ENCODE measurements at places on chromosomes 3 and 15.

- no peak for DNase-seq
Measured at GRCh38 chr15:101250341-101250831, 1.5 kb downstream of the CHSY1 start.

GRCh38 chr15:67093504-67093862 is 28.1 kb downstream of the SMAD3 start:
- DNase-seq = no peak

GRCh38 chr15:75202251-75203016 is 752 bp downstream of the C15orf39 start:
- DNase-seq = no peak

DNA sequence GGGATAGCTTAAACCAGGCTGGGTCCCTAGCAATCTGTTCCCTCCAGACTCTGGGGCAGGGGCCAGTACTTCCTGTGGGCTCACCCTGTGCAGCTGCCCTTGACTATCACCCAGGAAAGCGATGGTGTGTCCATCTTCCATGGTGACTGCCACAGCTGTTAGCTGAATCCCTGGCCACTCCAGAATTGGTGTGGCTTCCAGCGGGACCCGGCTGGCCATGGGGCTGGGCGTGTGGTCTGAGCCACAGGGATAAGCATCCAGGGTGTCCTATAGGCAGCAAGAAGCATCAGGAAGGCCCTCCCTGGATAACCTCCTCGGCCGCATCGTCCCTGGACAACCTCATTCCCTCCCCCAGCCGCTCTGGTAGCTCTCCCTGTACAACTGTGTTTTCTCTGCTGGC is 7.2 kb downstream of the PLXNB1 start:
- no peak for DNase-seq

DNA sequence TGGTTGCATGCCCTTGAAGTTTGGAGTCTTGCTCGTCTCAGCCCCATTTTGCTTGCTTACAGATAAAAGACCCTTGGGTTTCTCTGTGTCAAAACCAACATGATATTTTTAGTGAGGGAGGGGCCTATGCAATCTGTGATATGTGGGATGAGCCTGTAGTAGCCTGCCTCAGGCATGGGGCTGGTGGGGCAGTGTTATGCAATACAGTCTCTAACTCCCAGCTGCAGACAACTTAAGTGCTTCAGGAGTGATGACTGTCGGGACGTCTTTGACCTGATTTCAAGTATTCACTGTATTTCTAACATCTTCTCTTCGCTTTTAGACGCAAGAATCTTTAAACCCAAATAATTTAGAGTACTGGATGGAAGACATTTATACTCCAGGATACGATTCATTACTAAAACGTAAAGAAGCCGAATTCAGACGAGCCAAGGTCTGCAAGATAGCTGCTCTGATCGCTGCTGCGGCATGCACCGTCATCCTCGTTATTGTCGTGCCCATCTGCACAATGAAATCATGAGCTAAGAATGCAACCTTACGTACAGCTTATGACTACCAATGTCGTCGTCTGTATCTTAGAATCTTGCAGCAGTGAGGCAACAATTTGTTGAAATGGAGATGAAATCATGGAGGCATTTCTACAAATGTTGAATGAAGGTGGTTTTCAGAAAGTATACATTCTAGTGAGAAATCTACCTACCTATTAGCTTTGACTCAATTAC is 35.9 kb downstream of the MINAR1 start:
- DNase-seq = no peak

- DNase-seq = no peak
Measured at GRCh38 chr3:168558728-168559411, 463.1 kb upstream of the GOLIM4 start.

GRCh38 chr15:63186065-63186464 is 3.3 kb upstream of the RAB8B start:
- no peak for DNase-seq

- no peak for DNase-seq
Measured at GRCh38 chr3:34808287-34808686, 831.0 kb upstream of the ARPP21 start.

- DNase-seq = peak; percentile 82
Measured at GRCh38 chr3:149969110-149969939, 1.4 kb downstream of the PFN2 start.

GRCh38 chr15:61172325-61172724 is 56.8 kb downstream of the RORA start:
- DNase-seq = no peak

- no peak for DNase-seq
Measured at GRCh38 chr3:139764069-139764905, 86.5 kb upstream of the NMNAT3 start.

GRCh38 chr15:73794443-73795133 is 41.4 kb upstream of the INSYN1 start:
- DNase-seq = no peak

DNA sequence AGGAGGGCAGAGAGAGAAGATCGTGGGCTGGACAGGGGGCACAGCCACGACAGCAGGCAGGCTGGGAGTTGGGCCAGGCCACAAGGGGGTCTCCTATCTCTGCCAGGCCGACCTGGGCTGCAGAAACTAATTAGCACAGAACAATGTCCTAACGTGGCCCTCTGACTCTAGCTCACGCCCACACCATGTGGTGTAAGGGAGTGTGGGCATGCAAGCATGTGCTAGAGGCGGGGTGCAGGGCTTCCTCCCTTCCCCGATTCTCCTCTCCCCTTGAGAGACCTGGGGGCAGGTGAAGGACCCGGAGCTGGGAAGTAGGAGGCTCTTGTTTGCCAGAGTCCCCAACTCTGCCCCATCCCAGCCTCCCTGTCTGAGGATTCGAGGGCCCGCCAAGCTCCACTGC is 65.5 kb downstream of the LINGO1 start:
- DNase-seq = no peak

DNA sequence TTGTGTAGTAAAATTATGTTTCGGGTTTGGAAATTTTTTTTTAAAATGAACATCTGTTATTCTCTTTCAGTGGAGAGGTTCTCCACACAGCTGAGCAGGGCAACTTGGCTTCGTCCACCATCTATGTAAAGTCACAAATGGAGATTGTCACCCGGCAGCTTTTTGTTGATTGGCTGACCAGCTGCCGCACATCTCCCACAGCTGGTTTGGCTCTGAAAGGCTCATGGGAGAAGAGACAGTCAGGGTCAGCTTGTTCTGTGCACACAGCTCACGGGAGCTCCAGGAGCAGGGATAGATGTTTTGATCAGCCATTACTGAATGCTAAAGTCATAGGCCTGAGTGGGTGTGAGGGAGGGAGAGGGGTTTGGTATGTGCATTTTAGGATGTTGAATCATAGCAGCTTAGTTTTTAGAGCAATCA is 12.9 kb upstream of the CCDC80 start:
- DNase-seq = no peak

DNA sequence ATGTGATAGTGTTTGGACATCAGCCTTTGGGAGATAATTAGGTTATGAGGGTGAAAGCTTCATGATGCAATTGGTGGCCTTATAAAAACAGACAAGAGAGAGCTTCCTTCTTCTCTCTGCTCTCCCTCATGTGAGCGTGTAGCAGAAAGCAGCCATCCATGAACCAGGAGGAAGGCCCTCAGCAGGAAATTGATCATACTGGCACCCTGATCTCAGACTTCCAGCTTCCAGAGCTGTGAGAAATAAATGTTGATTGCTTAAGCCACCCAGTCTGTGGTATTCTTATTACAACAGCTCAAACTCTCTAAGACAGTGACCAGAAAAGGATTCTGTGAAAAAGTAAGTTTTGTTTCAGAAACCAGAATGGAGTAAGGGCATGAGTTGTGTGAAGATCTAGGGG is 13.3 kb downstream of the STAC start:
- no peak for DNase-seq

- DNase-seq = no peak
Measured at GRCh38 chr3:192935441-192935840, 17.8 kb upstream of the MB21D2 start.

DNA sequence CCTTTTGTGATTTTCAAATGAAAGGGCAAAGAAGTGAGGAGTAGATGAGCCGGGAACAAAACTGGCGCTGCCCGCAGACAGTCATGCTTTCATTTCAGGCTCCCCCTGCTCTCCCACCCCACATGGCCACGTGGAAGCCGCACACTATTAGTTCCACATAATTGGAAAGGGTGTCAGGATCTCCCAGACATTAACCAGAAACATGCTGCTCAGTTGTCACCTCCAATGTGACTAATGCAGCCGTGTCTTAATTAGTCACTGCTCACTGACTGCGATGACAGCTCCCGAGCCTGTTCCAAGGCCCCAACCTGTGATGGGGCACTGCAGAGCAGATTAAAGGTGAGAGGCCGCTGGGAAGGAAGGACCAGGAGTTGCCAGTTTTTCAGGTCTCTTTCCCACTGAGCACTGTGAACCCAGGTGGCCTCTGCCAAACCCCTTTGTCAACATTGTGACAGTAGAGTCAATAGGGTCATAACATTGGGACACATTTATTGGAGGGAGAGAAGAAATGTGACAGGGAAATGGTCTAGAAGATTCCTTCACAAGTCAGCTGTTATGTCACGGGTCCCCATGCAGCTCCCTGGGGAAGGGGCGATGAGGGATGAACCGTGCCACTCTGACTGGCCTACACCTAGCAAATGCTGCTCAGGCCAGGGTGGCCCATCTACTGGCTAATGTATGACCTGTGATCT is 38.6 kb upstream of the SFMBT1 start:
- DNase-seq = no peak

DNA sequence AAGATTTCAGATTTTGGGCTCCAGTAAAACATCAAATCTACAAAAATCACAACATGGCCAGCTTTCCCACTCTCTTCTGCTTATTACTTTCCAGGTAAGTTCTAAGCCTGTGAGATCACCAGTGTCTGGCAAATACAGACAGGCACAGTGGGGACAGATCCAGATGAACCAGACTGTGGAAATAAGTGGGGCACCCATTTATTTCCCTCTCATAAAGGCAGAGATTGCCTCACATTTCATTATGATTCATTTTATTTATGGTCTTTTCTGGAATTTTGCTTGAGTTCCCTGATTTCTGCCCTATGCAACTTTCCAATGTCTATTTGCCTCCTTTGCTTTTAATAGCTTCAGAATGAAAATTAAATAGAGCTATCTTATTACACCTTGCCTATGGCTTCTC is 66.8 kb downstream of the GREM1 start:
- no peak for DNase-seq

DNA sequence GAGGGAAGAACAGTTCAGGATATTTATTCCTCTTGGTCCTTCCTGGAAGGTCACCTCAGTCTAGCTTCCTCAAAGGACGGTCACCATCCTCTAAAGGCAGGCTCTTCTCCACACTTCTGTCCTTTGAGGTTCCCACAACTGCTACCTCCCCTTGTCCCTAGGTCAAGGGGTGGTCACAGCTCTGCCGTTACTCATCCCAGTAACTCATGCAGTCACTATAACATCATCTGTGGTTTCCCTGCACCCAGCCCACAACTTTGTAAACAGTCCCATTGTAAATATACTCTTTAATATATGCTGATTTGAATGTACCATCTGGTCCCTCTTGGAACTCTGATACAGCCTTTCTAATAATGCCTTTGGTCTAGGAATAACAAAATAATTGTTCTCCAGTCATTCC is 887.4 kb downstream of the FHIT start:
- DNase-seq = peak; percentile 34

- DNase-seq = no peak
Measured at GRCh38 chr3:151318991-151319390, 2.4 kb upstream of the GPR87 start.
